ENCODE measurements at places on chromosomes 2 and 18.

GRCh38 chr2:60267122-60267521, 286.3 kb downstream of the BCL11A start:
- no peak for DNase-seq

DNA sequence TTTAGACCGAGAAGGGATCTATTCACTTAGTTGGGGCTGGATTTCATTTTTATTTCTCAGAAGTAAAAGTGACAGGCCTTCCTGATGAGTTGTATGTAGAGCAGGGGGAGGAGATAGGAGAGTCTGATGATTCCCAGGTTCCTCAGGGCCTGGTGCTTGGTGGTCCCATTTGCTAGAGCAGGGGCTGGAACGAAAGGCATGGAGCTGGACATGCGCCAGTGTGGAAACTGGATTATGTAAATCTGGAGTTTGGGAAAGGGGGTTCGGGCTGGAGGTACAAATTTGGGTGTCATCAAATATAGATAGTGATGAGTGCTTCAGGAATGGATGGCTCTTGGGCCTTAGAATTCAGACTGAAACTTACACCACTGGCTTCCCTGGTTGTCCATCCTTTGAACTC, 27.5 kb downstream of the GNLY start:
- no peak for DNase-seq

- no peak for DNase-seq
These were observed 118.8 kb downstream of the GYPC start for GRCh38 chr2:126774761-126775160.

DNA sequence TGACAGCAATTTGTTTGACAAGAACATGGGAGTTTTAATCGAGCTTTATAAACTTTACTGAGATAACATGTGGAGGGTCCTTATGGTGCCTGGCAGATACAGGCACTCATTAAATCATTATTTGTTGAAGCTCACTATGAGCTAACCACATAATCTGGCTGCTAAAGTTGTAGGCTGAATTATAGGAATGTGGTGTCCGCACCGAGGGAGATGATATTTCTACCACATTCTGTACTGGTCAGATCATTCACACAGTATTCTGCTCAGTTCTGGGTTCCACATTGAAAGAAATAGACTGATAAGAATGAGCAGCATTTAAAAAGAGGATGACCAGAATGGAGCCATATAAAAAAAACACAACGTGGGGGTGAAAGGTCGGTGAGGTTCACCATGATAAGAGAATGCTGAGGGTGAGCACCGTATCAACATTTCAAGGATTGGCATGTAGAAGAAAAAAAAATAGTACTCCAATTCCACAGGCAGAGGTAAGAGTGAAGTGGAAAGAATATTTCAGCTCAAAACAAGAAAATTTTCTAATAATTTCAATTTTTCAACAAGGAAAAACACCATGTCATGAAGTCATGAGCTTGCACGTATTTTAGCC, 54.4 kb downstream of the TMEFF2 start:
- DNase-seq = no peak

GRCh38 chr2:29079887-29080286, 5.6 kb upstream of the PCARE start:
- no peak for DNase-seq

DNA sequence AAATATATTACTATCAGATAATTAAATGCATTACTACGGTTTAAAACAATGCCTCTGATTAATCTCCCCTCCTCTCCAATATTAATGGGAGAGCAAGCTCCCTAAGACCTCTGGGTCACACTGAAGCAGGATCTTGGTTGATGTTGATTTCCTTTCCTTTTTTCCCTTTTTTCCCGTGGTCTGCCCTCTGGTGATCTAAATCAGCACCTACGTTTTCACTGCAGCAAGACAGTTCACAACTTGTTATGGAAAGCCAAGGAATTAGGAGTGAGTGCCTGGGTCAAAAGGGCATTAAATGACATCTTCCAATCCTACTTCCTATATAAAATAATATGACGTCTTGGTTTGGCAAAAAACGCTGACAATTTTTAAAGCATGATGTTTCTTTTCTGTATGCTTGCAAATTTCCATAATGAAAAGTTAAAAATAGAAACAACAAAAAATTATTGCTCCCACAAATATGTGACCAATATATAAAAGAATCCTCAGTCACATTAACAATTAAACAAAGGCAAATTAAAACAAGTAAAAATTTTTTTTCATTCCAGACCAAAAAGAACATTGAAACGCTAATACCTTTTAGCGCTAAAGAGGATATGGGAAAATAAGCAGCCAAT, 7.9 kb upstream of the CFAP36 start:
- DNase-seq = no peak

GRCh38 chr2:54855434-54855833, 132.0 kb downstream of the EML6 start:
- no peak for DNase-seq

- no peak for DNase-seq
These were observed 19.7 kb downstream of the CFAP65 start for GRCh38 chr2:219021591-219021990.

DNA sequence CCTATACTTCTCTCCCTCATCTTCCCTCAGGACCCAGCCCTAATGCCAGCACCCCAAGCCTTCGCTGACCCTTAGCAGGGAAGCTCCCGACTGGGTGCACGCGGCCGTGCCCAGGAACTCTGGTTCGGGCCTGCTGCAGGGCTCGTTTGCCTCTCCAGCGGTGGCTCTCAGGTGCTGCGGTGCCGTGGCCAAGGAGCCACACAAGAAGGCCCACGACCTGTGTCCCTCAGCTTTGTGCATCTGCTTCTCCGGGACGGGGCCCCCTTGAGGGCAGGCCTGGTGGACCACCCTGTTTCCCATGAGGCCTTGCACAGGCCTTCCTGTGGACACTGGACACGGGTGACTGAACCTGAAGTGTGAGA, 17.7 kb downstream of the BOK start:
- no peak for DNase-seq

- no peak for DNase-seq
These were observed 73.7 kb downstream of the CTIF start for GRCh38 chr18:48612511-48612910.

- DNase-seq = no peak
These were observed 70.7 kb upstream of the SERPINE2 start for GRCh38 chr2:224109751-224110150.

All from CD4-positive, CD25-positive, alpha-beta regulatory T cell (primary cell).